ENCODE measurements at places on chromosomes 12 and 14.

GRCh38 chr14:95360828-95361227, 41.1 kb upstream of the CLMN start:
- no peak for DNase-seq

DNA sequence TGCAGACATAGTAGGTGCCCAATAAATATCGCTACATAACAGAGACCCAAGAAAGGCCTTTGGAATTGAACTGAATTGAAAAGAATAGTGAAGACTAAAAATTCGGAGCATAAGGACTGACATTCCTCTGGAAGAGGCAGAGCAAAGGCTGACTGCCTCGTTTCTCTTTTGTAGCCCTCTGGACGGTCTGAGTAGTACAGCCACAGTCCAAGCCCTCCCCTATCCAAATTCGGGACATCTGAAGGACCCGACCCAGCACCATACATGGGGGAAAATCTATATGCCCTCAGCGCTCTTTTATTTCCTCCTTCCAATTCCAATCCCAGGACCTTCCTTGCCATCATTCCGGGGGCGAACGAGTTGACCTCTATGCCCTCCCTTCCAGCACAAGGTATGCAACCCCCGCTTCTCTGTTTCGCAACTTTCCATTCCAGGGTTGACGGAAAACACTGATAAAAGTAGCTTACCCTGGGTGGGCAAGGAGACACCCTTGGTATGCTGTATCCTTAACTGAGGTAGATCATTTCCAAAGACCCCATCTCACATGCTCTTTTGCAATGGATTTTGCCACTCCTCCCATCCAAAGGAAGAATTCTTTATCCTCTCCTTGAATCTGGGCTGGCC, 127.4 kb upstream of the MAP1LC3B2 start:
- no peak for DNase-seq

DNA sequence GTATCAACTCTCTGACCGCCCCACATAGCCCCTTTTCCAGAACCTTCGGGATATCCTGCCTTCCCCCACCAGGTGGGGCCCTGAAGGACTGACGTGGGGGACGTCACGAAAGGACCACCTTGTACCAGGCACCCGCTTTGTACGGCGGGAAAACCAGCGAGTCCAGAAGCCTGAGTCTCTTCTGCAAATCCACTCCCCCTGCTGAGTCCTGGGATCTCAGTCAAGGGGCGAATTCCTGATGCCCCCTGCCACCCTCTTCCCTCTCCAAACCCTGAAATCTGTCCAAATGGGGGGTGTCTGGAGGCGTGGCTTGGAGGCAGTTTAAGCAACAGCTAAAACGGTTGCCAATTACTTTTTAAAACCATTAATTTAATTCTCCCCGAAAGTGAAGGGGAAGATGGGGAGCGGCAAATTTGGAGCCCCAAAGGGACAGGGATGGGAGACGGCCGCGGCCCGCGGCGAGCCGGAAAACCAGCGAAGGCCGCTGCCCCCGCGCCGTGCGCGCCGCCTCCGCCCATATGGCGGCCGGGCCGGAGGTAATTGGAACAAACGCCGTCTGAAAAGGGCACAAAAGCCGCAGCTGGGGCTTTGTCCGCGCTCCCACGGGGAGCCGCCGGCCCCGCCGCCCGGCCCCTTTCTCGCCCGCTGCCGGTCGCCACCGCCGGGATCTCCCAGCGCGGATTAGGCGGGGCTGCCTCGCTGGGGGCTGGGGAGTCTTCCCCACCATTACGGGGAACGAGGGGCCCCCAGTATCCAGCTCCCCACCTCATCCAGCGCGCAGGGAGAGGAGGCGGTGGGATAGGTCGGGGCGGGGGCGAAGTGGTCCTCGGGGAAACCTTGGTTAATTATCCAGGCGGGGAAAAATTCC, 6.6 kb downstream of the LHX5 start:
- DNase-seq, result no peak

DNA sequence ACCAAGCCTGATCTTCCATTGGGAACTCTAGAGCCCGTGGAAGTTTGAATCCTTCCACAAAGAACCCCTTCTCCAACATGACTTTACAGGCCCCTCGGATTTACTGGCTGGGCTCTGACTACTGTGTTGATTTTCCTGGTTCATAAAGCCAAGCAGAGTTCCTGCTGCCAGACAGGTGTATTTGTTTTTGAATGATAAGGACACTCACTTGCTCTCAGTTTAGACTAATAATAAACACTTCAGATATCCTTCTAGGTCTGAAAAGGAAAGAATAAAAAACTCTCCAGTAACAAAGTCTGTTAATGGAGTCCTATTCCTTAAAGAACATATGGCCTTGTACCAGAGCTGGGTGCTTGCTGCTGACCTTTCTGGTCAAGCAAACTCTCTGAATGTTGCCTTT, 31.0 kb downstream of the SIX1 start:
- DNase-seq, result no peak

DNA sequence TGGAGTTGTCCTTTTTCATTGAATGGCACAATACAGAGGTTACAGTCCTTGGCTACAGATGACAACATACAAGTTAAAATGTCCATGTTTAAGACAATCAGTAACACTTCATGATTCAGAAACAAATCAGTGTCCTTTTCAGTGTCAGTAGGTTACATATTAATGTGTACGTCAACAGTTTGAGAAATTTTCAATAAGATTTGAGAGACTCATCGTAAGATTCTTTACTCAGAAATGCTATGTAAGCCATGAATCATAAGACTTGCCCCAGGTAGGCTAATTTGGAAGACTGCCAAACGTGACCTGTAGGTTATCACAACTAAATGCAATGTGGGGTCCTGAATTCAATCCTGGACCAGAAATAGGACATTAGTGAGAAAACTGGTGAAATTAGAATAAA, 3.5 kb downstream of the RDH12 start:
- DNase-seq, result no peak

DNA sequence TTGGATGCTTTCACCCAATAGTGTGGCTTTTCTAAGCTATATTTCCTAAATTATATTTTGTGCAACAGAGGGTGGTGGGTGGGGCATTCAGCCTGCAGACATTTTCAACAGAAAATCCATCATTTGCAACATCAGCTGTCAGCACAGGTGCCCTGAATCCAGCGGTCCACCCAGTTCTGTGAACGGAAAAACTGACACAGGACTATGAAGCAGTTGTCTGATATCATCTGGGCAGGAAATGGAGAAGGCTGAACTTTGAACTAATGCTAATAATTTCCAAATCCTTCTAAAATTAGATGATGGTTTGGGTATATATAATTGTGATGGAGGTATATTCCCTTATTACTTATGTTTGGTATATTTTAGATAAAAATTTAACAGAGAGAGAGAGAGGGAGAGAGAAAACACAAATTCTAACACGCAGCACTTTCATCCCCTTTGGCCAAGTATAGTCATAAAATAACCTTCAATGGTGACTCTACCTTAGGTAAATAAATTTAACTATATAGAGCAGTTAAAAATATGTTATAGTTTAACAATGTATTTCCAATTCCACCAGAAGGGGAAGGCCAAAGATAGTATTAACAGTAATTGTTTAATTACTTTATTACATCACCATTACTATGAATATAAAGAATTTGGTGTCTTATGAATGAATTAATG, 58.3 kb upstream of the PTPRB start:
- no peak for DNase-seq

- no peak for DNase-seq
These were observed 23.8 kb downstream of the MLXIP start for GRCh38 chr12:122102331-122102730.

DNA sequence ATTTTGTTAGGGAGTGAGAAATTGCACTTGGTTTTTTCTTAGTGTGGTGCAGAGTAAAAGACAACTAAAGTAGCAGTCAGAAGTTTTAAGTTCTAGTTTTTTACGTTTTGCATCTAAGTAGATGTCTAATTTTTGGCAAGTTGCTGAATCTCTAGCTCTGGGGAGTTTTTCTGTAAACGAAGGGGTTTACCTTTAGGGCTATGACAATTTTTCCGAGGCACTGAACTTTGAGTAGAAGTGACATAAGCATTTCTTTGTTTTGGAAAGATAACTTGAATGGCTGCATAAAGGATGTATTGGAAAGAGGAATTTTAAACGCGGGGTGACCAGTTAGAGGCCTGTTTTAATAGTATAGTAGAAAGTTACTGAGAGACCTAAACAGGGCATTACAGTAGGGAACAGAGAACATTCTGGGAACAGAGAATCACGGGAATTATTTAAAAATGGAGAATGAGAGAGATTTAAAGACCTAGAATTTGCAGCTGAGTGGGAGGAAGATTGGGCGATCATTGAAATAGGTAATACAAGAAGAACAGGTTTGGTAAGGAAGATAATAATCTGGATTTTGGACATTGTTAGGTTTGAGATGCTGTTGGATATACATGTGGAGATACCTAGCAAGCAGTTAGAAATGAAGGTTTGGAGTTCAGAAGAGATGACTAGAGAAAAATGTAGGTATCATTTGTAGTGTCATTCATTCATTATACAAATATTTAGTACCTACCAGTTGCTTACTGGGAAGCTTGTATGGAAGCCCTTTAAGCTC, 1.2 kb downstream of the ZNF410 start:
- DNase-seq, result no peak

DNA sequence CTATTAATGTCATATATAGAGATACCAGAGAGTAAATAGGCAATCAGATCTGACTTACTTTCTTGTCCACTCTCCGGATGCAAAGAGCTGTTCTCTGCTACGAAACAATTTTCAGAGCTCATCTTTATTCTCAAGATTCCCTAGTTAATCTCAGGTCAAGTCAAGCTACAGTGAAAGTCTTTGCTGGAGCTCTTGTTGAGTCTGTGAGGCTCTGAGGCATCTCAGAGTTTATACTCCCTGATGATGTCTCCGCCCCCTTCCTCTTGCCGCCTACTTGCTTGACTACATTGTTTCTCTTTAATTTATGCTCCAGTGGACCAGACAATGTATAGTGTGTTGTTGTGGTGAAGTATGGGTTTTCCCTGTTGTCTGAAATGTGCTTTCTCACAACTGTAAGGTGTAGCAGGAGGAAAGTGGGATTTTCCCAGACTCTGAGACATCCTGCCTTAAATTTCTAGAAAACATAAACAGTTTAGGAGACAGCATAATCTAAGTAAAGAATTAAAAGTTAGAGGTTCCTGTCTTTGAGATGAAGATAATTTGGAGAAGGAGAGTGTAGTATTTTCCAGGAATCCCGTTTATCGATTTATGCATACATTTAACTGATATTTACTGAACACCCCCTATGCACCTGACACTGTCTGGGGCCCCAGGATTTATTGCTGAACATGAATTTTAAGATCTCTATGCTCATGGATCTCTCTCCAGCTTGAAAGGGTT, at the start of gene CD69:
Gene CD69 (minus strand): TSS at position 203 of the 720 bp plus-strand sequence. CDS start 81 bp downstream, at position 122.
- DNase-seq, result no peak

- DNase-seq, result no peak
These were observed 27.3 kb upstream of the EMP1 start for GRCh38 chr12:13169272-13169671.

GRCh38 chr14:81340201-81340600, 59.9 kb downstream of the STON2 start:
- no peak for DNase-seq

GRCh38 chr12:124370384-124370783, 75.5 kb downstream of the RFLNA start:
- DNase-seq, result no peak

- DNase-seq, result no peak
These were observed 634.9 kb downstream of the DIO2 start for GRCh38 chr14:79576424-79576823.

DNA sequence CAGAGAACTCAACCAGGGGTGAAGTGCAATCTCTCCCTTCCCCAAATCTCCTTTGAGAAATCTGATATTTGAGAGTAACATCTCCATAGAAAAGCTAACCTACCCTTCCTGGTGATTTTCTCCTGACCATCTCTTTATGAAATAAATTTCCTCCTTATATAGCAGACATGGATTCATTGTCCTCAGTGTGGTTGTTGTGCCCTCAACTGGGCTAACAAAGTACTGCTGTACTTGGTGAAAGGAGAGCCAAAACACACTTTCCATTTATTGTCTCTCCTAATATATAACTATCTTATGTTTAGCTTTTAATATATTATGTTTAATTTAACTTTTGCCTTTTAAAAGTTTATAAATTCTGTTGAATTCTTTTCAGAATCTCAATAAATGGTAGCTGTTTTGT, 65.1 kb upstream of the SLCO1B1 start:
- DNase-seq, result no peak

DNA sequence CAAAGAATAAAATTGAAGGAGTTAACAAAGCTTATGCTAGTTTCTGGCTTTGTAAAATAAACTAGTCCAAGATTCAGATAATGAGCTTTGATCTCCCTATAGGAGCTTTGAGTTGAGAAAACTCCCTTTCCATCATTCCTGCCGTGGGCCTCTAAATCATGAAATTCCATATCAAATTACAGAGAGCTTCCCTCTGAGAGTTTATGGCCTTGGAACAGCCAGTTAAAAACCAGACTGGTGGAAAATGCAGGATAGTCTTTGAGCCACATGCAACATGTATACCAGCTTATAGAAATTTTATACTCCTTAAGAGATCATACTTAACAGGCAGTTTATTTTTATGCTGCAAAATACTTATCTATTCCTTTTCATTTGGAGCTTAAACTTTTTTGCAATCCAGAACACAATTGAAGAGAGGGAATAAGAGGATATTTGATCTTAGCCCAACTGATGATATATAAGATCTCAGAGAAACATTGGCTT, 175.8 kb upstream of the ATP2B1 start:
- DNase-seq, result peak; percentile 45

DNA sequence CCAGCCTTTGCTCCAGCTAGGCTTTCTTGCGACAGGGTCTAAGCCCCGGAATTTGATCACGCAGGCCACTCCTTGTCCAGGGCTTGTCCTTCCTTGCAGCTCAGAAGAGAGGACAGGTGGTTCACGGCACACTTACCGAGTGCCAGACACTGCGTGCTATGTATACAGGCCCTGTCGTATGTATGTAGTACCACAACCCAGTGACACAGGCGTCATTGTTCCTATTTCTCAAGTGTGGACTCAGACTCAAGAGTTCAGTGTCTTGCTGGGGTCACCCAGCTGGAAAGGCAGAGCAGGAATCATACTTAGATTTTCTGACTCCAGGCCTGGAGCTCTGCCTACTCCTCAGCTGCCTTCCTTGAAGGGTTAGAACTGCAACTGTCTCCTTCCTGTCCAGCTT, 153.9 kb downstream of the SMOC1 start:
- DNase-seq, result no peak

DNA sequence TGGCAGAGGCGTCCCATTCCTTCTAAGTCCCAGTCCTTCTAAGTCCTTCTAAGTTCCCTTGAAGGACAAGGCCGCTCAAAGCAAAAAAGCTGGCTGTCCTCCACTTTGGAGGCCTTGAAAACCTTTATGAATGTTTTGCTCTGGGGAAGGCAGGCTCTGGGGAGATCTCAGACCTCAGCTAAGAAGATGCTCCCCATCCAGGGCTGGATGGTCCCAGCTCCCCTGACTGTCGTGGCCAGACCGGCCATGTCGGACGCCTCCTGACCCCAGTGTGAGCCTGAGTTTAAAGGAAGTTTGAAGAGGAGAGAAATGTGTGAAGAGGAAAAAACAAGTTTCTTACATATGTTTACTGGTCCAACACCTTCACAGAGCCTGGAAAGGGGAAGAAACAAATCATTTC, 5.9 kb downstream of the KRT84 start:
- DNase-seq, result no peak

GRCh38 chr12:109710205-109710746, 3.3 kb upstream of the FAM222A start:
- no peak for DNase-seq

Measured in NCI-H524 treated with DMSO at 0.1 percent for 48 hours (cell line).